ENCODE measurements at places on chromosomes 11 and 22.
A peak's percentile ranks its signal among the peaks of the same experiment; 100 is the strongest.

DNA sequence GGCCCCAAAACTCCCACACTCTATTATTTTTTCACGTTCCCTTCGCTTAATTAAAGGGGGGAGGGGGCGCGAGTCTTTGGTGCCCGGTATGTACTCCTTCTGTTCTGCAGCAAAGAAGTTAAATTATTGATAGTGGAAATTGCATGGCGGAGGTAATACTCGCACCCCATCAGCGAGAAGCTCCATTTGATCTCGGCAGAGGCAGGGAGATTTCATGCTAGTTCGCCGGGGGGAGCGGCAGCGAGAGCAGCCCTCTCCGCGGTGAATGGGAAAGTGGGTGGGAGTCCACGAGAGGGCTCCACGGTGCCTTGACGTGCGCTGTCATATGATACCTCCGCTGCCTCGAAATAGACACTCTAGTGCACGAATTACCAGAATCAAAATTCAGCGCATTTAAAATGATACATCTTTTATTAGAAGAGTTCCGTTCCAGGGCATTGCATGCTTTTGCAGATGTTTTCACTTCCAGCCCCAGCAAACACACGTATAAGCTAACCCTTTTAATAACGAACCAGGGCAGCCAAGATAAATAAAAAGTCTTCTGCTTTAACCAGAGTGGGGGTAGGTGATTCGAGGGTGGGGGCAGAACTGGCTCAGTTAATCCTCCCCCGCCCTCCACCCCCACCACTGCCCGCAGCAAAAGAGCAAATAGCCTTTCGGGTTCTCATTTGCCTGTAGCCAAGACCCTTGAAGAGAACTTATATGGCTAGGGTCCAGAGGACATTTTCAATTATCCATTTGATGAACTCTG, 1.3 kb upstream of the BDNF start:
- no peak for DNase-seq

GRCh38 chr11:119115484-119116234, 5.7 kb upstream of the HINFP start:
- peak; percentile 61 for DNase-seq

GRCh38 chr22:43144949-43145348, 1.8 kb upstream of the MCAT start:
- no peak for DNase-seq

- peak; percentile 24 for DNase-seq
Measured at GRCh38 chr11:113188371-113188834, 126.0 kb upstream of the TTC12 start.

GRCh38 chr11:96299155-96299888, 43.7 kb downstream of the MAML2 start:
- DNase-seq, result no peak

GRCh38 chr11:120123946-120124345, 14.0 kb downstream of the TRIM29 start:
- no peak for DNase-seq

- DNase-seq, result peak; percentile 40
Measured at GRCh38 chr11:69292221-69292648, 1.7 kb upstream of the MYEOV start.

- no peak for DNase-seq
Measured at GRCh38 chr22:45458532-45458931, 44.2 kb upstream of the FBLN1 start.

DNA sequence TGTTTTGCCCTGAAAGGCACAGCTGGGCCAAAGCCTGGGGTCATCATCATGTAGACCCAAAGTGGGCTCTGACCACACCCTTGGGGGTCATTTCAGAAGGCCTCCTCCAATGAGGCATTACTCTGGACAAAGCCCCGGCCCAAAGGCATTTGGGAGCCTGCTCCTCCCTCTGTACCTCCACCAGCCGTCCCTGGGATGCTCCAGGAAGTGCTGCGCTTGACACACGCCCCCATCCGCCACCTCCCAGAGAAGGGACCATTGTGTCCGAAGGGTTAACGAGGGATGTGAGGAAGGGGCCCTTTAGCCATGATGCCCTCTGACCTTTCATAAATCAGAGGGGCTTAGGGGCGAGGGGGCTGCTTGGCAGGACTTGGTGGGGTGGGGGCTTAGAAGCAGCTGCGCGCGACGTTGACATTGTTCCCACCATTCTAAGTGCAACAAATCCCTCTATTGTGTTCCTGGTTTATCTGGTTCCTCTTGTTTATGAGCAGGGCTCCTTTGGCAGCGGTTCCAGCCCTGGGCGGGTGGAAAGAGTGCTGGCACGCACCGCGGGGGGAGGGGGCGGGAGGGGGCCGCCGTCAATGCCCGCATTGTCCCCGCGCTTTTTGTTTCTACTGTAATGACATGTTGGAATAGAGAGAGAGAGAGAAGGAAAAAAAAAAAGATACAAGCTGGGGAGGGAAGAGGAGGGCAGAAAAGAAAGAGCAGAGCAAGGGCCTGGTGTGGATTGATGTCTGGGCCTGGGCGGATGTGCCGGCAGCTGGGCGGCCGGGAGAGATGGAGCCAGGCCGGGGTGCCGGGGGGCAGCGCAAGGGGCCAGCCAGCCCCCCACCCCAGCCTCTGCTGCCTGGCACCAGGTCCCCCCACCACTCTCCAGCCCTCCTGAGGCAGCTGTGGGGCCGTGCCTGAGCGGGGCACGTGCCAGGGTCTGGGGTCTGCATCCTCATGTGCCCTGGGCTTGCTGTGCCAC, 32.1 kb upstream of the SOX10 start:
- no peak for DNase-seq

- no peak for DNase-seq
Measured at GRCh38 chr11:92844197-92844596, 125.3 kb upstream of the MTNR1B start.

- DNase-seq, result no peak
Measured at GRCh38 chr22:46959369-46959768, 196.9 kb downstream of the TBC1D22A start.

DNA sequence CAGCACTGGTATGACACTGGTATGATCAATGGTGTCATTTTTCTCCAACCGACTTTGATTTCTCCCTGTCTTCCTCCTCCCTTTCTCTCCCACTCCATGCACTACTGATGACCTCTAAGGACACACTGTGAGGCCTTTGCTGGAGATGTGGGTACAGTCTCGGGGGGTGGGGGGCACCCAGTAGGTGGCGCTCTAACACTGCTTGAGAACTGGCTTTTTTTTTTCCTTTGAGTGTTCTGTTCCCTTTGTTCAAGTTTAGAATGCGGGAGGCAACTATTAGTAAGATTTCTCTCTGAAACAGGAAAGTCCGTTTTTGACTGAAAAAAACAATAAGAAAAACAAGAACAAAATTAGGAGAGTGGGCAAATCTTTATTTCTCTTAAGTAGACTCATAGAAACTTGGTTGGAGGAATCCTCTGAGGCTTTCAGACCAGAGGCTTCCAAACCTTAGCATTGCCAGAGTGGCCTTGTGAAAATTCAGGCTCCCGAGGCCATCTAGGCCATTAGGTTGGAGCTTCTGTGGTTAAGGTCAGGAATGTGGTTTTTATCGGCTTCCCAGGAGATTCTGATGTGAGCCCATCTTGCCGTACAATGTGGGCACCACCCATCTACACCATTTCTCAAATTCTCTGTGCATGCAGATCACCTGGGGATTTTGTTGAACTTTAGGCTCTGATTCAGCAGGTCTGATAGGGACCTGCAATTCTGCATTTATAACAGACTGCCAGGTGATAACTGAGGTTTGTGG, 43.2 kb downstream of the PANX1 start:
- DNase-seq, result no peak

DNA sequence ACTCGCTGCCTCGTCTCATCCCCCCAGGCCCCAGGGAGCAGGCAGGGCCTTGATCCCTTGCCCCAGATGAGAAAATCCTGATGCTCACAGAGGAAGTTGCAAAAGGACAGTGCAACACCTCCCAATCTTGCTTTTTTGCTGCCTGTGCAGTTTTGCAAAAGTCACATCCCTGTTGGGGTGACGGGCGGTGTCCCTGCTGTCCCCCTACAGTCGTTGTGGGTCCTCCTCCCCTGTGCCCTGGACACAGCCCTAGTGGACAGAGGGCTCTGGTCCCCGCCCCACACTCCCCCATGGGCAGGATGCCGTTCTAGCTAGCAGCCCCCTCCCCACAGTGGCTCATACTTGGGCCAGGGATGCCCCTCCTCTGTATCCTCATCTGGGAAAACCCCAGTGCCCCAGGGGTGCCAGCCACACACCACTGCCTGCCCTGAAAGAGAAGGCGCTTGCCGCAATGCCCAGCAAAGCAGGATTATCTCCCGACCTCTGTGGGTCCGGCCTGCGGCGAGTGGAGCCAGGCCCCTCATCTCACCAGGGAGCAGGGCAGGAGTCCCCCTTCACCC, 18.4 kb upstream of the CTSD start:
- peak; percentile 47 for DNase-seq

GRCh38 chr11:69265911-69266510, 27.9 kb upstream of the MYEOV start:
- no peak for DNase-seq

DNA sequence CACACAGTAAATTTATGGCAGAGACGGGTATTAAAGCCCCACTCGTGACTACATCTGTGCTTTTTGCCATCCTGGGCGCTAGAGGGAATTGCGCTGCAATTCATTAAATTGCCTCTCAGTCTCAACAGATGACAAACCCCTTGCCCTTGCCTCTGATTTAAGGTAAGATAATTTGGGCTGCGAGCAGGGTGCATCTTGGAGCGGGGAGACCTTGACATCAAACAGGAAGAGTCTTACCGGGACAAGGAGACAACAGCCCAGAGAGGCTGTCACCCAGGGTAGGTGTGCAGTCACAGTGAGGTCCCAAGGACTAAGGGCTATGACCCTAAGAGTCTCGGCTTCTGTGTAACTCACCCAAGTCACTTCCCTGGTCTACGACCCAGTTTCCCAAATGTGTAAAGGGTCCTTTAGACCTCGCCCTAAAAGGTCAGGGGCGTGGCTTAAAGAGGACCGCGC, 449 bp upstream of the TOM1 start:
- DNase-seq, result no peak

GRCh38 chr11:78304201-78304600, 113.4 kb downstream of the GAB2 start:
- DNase-seq, result no peak

- DNase-seq, result no peak
Measured at GRCh38 chr11:65206901-65207300, 25.2 kb downstream of the CAPN1 start.

DNA sequence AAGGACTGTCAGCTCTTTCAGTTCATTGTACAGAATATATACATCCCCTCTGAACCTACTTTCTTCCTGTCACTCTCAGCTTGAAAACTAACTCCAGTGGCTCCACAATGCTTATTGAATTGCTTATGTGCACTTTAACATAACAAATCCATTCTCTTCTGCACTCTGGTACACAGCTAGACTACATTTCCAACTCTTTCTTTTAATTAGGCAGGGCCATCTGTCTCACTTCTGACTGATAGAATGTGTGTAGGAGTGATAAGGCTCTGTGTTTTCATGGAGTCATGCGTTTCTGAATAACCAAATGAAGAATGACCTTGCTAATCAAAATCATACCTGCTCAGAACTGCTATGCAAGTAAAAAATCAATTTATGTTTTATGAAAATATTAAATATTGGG, 278.5 kb upstream of the CCDC179 start:
- DNase-seq, result no peak

DNA sequence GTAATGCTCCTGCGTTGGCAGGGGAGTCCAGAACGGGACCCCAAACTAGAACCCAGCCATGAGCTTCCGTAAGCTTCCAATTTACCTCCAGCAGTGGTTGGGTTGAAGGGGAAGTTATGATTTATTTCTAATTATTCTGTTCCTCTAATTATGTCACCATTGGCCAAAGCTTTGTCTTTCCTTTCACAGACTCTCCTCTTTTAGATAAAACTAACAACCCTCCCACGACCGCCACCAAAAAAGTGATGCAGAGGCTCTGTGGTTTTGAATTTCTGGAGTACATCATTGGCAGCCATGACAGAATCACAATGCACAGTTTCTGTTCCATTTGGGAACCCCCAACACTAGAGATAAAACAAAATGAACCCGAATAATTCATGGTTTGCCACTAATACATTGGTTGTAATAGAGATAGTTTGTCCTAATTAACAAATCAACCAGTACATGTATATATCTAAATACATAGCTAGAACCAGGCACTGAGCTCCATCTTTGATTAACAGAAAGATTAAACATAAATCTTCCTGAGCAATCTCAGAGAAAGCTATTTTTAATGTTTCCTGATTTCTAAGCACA, 64.3 kb downstream of the ETS1 start:
- DNase-seq, result peak; percentile 63

- DNase-seq, result no peak
Measured at GRCh38 chr11:8671651-8672062, 10.8 kb downstream of the TRIM66 start.

GRCh38 chr11:66858186-66858938, 1.5 kb downstream of the LRFN4 start:
- no peak for DNase-seq

DNA sequence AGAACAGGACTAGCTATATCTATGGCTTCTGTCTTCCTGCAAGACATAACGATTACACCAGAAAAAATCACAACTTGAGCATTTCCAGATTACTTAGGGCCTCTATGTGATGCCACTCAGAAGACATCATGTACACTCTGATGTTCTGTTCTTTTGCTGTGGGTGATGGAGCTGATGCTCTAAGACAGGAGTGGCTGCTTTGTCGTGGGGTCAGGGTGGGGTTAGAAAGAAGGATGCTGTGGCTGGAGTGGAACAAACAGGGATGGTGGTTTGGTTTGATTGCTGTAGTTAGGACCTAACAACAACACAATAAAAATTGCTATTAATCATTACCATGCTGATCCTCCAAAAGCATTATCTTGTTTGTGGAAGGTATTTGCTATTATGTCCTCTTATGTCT, 120.3 kb upstream of the ARHGAP20 start:
- DNase-seq, result no peak

GRCh38 chr11:27795955-27796861, 96.0 kb upstream of the BDNF start:
- no peak for DNase-seq

DNA sequence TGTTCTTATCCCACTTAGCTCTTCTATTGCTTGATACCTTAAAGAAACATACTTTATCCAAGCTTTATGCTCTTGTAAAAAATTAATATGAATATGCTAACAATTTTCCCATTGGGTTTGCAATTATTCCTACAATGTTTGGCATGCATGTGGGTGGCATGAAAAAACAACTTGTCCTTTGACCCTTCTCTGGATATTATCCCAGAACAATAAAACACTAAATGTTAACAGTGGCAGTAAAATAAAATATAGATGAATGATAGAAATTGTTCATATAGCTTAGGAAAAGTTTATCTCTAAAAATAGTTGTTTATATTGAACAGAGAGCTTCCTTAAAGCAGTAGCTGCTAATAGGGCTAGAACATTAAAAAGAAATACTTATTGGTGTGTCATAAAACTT, 860.5 kb upstream of the LRRC4C start:
- no peak for DNase-seq

Measured in CD4-positive, alpha-beta T cell treated with Interleukin-15 for 1 hour (primary cell).